Stimulated activated CD8-positive, alpha-beta memory T cell treated with anti-CD3 and anti-CD28 coated beads, Interleukin-4, amount 100 ng/mL, for 4 hours (primary cell): ENCODE measurements at places on chromosomes 1 and 21.

- no peak for DNase-seq
These were observed 8.3 kb upstream of the PLA2G2A start for GRCh38 chr1:19987719-19988118.

DNA sequence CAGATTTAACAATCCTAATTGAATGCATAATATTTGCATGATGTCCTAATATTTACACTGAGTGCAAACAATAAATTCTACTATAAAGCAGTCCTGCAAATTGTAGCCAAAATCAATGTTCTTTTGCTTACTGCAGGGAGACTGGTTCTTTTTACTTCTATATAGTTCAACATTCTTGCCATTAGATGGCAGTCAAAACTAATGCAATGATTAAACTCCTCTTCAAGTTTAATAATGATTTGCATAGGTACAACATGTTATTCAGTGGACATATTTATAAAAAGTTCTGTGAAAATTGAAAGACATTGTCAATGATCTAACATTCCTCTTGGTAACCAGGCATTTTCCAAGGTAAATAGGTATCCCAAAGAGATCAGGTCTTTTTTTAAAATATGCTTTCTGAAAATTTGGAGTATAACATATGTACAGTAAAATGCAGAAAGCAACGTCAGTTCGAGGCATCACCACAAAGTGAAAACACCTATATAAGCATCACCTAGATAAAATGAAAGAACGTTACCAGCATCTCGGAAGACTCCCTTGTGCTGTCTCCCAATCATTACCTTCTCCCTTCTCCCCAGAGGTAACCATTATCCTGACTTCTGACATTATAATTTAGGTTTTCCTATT is 9.8 kb upstream of the FNBP1L start:
- DNase-seq = no peak

- DNase-seq = no peak
These were observed 7.4 kb downstream of the TFF1 start for GRCh38 chr21:42358937-42359336.

DNA sequence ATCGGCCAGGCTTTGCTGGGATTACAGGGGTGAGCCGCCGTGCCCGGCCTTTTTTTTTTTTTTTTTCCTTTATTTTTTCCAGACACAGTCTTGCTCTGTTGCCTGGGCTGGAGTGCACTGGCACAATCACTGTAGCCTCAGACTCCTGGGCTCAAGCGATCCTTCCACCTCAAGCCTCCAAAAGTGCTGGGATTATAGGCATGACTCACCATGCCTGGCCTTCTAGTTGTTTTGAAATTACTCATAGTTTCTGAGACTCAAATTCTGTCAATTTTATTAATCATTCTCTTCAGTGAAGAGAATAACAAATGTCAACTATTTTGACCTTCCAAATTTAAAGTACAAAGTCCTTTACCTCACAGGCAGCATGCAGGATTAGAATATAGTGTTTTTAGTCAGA is 374.5 kb downstream of the PLA2G4A start:
- no peak for DNase-seq

DNA sequence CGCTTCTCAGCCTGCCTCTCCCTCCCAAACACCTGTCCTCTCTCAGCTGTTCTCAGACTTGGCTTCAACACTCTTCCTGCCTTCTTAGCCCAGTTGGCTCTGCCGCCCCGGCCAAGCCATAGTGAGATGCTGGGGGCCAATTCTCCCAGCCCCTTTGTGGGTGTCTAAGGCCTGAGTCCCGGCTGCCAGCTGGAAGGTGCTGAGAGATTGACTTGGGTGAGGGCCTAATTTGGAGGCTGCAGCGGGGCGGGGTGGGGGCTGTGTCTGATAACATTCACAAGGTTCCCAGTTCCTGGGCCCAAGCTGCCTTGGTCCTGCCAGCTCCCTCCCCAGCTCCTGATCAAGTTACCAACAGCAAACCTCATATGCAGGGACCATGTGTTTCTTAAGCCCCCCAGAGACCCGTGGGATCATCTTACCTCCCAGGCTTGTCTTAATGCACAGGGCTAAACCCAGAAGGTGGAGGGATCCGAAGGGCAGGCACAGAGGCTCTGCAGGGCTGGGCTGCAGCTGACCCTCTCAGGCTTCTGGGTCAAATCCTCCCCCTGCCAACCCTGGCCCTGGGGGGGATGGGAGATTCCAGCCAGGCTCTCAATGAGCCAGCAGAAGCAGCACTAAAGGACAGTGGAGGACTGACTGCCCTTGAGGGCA is 9.8 kb downstream of the INKA2 start:
- no peak for DNase-seq

DNA sequence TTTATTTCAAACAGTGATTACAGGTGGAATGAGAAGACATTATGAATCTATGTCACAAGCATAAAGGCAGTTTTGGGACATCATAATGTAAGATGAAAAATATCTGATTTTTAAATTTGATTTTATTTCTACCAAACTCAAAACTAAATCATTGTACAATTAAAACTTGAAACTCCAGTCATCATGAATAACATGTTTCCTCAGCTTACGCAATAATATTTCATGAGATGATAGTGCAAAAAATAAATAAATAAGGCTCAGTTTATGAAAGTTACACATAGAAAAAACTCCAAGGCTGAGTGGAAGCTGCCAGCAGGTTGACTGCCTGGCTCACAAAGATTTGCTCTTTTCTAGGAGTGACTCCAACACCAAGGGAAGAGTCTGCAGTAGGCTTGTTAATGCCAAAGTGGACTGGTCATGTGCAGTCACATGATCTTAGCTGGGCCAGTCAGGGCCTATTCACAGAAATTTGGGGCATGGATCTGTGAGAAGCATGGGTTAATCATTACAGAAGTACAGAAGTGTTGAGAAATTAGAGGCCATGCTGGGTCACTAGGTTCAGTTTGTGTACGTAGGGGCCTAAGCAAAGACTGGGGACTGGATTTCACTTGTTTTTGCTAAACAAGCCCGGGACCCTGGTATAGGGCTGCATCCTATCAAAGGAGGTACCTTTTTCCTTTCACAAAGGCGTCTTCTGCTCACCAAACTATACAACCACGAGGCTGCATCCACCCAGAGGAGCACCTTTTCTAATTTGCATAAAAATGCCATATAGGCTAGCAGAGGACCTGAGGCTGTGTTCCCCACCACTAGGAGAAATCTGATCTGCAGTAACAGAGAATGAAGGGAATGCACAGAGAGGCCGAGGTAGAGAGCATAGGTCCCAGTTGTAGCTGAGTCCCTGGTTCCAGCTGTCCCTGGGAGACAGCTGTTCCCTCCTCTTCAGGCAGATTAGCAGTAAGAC is 4.9 kb upstream of the ABCA4 start:
- DNase-seq = no peak

DNA sequence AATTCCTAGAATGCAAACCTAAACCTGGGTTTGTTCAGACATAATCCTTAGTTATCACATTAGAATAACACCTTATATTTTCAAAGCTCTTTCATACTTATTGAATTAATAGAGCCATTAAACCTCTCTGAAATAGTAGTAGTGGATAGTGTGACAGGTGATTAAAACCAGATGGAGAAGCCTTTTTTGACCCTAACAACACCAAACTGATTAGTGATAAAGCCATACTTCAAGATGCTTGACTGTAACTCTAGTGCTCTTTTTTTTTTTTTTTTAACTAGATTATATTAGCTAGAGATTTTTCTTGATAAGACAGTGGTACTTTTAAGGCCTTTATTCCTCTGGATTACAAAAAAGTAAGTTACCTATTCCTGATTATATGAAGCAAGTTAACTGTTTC is 190.1 kb downstream of the ST6GALNAC3 start:
- DNase-seq = no peak

GRCh38 chr21:37877888-37878684 is 38.2 kb downstream of the KCNJ6 start:
- no peak for DNase-seq

DNA sequence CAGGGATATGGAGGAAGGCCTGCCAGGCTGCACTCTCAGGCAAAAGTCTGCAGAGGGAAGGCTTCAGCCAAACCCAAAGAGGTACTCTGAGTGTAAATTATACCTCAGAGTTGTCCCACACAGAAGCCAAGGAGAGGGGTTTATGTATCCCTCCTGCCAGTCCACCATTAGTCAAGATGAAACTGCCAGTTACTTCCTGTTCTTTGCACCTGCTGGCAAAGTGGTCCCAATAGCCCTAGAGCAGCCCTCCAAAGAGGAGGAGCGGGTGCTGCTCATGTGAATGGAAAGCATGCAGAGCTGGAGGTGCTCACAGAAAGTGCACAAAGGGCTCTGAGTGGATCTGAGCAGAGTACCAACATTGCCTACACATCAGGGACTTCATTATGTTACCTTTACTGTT is 37.1 kb upstream of the MCOLN3 start:
- no peak for DNase-seq

DNA sequence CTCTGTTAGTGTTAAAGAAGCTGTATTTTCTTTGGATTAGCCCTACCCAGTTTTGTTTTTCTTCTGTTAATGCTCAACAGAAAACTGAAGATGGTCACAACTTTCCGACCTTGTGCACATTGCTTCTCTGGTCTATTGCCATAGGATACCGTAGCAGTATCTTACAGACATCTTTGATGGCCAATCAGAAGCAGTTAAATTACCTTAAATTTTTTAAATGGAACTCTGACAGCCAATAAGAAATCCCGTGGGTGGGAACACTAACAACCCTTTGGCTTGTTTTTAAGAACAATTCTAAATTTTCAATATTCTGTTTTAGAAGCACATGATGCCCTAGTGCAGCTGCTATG is 17.2 kb downstream of the NFYC start:
- no peak for DNase-seq

DNA sequence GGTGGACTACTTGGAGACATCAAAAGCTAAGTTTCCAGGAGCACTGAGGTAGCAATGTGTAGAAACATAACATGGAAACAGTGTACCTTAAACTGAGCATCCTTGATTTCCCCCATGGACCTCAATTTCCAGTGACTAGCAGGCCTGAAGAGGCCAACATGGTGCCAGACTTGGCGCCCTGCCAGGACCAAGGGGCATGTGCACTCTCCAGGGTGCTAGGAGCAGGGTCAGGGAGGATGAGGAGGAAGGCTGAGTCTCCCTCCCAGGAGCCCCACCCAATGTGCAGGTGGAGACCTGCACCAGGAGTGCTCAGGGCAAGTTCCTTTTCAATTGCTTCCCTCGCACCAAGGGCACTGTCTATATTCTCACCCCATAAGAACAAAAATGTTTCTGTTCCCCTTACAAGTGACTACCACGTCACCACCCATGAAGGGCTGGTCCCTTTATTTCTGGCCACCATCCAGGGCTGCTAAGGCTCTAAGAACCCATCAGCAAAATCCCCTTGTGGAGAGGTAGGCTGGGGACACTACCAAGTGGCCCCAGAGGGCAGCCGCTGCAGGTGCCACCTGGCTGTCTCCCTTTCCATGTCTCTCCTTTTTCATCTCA is 39.2 kb downstream of the MX1 start:
- DNase-seq = no peak

DNA sequence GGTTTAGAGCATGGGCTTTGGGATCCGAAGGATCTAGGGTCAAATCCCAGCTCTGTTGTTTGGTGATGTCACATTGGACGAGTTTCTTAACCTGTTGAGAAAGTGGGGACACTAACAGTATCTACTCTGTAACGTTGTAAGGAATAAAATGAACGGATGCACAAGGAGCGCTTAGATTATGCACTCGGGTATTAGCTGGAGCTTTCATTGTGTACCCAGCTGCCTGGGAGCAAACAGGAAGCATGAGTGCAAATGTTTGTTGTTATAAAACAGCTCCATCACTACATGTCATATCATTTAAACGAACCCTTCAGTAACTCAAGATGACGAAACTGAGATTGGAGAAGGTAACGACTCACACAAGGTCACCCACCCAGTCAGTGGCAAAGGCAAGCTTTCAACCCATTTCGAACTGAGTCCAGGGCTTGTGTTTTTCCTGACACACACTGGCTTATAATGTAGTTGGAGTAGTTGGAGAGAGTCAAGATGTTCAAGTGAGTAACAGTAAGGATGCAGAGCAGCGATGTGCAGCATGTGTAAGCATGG is 16.2 kb upstream of the SLC6A17 start:
- no peak for DNase-seq

DNA sequence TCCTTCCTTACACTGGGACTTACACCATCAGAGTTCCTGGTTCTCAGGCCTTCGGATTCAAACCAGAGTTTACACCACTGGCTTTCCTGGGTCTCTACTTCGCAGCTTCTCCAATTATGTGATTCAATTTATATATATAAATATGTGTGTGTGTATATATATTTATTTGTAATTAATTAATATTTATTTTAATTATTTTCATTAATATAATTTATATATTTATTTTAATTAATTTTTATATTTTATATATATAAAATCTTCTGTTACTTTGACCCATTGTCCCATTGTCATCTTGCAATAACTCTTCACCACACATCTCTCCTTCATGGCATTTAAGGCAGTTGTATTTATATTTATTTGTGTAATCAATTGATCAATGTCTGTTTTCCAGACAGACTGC is 28.4 kb upstream of the ST6GALNAC3 start:
- no peak for DNase-seq

GRCh38 chr1:85976516-85977205 is 179.9 kb downstream of the COL24A1 start:
- no peak for DNase-seq

DNA sequence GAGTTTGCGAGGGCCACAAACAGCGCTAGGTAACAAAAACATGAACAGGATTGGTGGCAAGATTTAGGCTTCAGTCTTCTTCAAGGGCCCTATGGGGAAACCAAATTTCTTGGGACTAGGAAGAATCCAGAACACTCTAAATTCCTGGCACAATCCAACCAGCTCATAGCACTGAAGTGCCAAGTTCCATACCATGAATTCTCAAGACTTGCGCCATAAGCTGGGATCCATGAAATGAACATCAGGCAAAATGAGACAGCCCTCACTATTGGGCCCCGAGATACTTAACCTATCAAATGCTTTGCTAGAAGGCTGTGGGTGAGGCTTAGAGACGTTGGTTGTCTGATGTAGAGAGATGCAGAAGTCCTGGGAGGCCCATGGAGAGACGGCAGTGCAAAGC is 322.1 kb downstream of the PAPPA2 start:
- DNase-seq = no peak

- DNase-seq = no peak
These were observed 8.5 kb downstream of the SSR2 start for GRCh38 chr1:156012051-156012817.

- no peak for DNase-seq
These were observed 45.7 kb upstream of the ACOT11 start for GRCh38 chr1:54502342-54502741.

GRCh38 chr1:38527373-38527966 is 332.1 kb downstream of the RRAGC start:
- no peak for DNase-seq
